ENCODE measurements at places on chromosomes 3 and 15.
A peak's percentile ranks its signal among the peaks of the same experiment; 100 is the strongest.

- no peak for DNase-seq
These were observed 1.4 kb upstream of the BCL6 start for GRCh38 chr3:187746442-187747281.

- DNase-seq = no peak
These were observed 396.9 kb downstream of the LRTM1 start for GRCh38 chr3:54530944-54531343.

- DNase-seq = no peak
These were observed 336.3 kb upstream of the CFAP20DC start for GRCh38 chr3:59386165-59386564.

GRCh38 chr3:196677353-196677752 lies 34.7 kb downstream of the CEP19 start:
- no peak for DNase-seq

GRCh38 chr3:11737742-11738141 lies 94.0 kb upstream of the VGLL4 start:
- DNase-seq = no peak

DNA sequence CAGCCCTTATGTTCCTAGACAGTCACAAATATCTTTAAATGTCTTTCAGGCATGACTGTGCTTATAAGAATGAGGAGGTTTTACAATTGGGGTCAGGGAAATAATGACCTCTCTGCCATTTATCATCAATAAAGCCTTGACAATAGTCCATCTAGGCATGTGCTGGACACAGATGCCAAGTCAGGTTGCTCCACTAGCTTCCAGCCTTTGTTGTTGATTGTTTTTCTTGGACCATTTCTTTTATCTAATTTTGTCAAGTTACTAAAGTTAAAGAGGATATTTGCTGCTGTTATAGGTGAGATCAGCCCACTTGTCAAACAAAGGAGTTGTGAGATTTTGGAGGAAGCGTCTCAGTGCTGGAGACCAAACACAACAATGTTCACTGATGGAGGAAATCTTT lies 628.0 kb downstream of the ROBO2 start:
- DNase-seq = no peak

GRCh38 chr15:80087104-80087503 lies 27.6 kb downstream of the ZFAND6 start:
- no peak for DNase-seq

DNA sequence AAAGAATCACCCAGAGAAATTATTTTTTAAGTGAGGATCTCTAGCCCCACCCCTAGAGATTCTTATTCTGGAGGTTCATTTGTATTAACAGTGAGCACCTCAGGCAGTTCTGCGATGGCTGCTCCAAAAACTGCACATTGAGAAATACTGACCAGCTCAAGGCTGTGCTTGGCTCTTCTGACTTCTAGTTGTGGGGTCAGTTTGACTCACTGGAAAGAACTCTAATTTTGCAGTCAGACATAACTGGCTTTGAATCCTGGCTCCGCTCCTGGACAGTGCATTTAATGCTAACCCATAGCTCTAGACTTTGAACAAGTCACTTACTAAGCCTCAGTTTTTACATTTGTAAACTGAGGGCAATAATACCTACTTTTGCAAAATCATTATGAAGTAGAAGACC lies 123.6 kb upstream of the SKOR1 start:
- no peak for DNase-seq

DNA sequence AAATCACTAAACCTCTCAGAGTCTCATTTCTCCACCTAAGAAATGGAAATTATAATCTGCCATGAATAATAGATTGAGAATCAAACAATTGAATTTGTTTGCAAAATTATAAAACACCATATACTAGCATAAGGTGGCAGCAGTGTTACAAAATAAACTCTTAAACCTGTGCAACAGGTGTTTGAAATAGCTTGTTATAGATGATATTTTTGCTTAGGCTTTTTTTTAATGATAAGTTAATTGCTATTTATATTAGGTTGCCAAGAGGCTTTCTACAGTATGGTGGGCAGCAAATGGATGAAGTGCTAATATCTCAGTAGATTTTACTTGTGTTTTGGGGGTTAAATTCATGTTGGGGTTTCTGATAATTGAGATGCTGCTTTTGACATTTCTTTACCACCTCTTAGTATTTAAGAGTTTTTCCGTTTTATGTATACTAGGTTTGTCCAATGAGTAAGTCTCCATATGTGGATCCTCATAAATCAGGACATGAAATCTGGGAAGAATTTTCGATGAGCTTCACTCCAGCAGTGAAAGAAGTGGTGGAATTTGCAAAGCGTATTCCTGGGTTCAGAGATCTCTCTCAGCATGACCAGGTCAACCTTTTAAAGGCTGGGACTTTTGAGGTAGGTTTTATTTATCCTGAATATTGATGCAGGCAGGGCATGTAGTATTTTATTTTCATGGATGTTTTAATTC lies 19.6 kb downstream of the NR1D2 start:
- no peak for DNase-seq

- DNase-seq = no peak
These were observed 126.2 kb upstream of the ATP10A start for GRCh38 chr15:25989327-25989726.

- DNase-seq = no peak
These were observed 722.0 kb upstream of the CFAP20DC start for GRCh38 chr3:59771768-59772181.

DNA sequence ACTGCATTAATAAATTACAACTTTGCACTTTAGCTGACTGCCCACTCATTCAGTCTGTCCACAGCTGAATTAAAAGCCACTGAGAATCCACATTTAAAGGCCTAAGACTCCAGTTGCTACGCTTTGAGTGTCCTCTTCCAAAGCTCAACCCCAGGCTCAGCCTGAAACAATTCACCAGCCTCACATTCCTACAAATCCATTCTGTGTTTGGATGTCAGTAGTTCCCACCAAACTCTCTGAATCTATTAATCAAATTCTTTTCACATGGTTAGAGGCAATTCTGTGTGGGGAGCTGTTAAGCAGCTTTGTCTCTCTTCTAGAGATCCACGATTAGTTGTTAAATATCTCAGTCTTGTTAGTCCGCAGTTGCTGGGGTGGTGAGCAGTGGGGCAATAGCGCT lies 116.8 kb upstream of the UBE2E2 start:
- no peak for DNase-seq

DNA sequence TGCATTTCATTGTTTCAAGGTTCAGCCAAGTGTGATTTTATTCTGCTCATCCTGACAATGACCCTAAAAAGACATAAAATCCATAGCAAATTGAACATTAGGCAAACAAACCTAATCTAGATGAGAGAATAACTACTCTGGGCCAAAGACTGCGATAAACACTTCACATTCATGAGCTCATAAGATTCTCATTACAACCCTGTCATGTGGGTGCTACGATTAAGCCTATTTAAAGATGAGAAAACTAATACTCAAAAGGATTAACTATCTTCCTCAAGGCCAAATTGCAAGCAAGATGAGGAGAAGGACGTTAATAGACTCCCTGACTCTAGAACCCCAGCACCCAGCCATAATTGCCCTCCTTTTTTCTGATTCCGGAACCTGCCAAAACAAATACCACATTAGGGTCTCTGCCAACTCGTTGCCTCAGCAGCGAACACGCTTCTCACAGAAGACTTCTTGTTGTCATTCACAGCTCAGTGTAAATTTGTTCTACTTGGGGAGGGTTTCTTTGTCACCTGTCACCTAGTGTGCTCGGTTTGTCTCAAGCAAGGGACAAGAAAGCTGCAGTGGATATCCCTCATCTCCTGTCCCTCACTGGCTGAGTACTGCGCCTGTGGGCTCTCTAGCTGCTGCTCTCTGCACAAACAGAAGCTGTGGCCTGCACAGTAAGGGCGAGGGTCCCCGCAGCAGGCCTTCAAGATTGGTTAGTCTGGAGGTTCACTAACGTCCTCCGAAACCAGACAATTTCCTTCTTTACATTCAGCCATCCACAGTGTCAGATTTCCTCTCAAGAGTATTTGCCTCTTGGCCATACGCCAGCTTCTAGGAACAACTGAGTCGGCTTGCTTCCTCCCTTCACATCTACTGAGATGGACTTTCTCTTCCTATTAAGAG lies 200.0 kb upstream of the UBE2E2 start:
- peak; percentile 28 for DNase-seq

DNA sequence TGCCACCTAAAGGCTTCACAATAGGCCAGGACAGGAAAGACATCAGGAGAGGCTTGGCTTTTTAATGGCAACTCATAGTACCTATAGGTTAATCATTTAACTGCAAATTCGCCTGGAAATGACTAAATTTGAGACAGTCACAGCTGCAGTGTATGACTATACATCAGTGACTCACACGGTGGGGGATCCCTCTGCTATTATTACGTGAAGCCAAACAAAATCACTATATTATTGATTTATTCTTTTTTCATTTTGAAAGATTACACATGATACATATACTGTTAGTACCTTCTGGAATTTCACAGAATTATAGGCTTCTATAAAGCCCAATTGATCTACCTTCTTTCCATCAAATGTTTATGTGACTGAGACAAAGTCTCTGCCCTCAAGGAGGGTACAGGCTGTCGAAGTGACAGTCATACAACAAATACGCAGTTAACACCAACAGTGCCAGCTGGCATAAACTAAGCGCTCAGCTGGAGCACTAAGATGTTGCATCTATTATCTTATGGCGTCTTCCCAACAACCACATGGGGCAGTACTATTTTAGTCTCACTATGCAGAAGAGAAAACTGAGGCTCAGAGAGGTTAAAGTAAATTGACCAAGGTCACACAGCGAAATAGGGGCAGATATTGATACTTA lies 82.0 kb upstream of the LMOD3 start:
- no peak for DNase-seq

- DNase-seq = no peak
These were observed 145.0 kb downstream of the STAC start for GRCh38 chr3:36525115-36525801.
